ENCODE measurements at places on chromosomes 2 and 18. TPM values are rescaled to one million over a fixed set of nuclear protein-coding genes. Genes with fewer than 3 reads are reported as not detected.
A peak's percentile ranks its signal among the peaks of the same experiment; 100 is the strongest.

DNA sequence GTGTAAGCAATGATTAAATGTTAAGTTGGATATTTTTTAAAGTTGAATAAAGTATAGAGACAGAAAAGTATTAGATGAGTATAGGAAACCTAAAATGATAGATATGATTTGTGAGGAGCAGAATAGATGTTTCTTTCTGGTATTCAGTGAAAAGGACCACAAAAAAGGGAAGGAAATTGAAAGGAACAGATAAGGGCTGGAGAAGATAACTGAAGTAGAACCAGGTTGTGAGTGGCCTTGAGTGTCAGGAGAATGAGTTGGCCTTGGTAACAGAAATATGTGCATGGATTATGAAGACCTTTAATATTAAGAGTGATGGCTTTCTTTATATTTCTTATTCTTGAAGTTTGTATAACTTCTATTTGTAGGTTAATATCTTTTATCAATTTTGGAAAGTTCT lies 543.5 kb downstream of the METTL4 start:
- no peak for DNase-seq

DNA sequence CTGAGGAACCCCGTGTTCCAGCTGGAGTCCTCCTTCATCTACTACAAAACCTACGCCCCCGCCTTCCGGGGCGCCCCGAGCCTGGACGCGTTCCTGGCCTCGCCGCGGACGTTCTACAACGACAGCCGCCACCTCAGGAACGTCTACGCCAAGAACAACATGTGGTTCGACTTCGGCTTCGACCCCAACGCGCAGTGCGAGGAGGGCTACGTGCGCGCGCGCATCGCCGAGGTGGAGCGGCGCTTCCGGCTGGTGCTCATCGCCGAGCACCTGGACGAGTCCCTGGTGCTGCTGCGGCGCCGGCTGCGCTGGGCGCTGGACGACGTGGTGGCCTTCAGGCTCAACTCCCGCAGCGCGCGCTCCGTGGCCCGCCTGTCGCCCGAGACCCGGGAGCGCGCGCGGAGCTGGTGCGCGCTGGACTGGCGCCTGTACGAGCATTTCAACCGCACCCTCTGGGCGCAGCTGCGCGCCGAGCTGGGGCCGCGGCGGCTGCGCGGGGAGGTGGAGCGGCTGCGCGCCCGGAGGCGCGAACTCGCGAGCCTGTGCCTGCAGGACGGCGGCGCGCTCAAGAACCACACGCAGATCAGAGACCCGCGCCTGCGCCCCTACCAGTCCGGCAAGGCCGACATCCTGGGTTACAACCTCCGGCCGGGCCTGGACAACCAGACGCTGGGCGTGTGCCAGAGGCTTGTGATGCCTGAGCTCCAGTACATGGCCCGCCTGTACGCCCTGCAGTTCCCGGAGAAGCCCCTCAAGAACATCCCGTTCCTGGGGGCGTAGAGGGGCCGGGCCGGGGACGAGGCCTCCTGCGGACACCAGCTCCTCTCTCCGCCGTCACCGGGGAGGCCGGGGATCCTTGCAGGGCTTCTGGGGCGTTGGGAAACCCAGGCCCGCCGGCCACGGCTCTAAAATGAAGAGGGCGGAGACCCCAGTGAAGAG lies 5.3 kb upstream of the NEU4 start:
- no peak for DNase-seq

DNA sequence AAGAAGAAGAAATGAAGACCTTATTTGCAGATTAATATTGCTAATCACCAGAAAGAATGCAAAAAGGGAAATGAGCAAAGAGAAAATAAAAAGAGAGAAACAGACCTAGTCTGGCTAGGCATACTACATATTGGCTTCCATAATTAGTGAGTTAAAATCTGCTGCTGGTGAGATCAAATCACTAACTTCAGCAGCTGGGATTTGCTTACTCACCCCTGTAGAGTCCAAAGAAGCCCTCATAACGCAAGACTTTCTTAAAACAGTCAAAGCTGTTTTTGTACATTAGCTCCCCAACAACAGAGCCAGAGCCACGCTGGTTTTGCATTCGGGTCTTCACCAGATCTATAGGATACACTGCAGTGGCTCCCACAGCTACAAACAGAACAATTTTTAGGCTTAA lies 80.9 kb downstream of the SLC25A12 start:
- no peak for DNase-seq

DNA sequence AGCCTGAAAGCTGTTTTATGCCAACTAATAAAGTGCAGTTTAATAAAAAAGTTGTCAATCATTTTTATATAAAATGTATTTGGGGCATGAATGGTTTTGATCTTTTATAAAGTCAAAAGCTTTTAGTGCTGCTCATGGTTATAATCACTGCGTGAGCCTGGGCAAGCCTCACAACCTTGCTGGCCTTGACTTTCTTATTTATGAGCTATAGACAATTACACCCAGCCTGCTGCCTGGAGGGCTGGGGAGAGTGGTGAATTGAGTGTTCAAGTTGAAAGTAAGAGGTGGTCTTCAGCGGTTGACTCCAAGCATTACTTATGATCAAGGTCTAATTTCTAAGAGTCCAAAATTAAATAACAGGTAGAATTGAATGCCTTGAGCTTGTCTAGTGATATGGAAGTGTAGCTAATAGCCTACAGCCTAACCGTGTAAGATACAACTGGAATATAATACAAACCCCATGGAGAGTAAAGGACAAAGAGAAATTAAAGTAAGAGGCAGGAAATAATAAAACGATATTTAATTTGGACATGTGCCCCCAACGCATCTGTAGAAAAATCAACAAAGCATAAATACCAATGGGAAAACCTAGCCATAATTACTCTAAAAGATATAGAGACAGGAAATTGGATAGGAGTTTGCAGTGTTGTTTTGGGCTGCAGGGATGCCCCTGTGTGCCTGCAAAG lies 106.0 kb upstream of the CYP1B1 start:
- DNase-seq: no peak

DNA sequence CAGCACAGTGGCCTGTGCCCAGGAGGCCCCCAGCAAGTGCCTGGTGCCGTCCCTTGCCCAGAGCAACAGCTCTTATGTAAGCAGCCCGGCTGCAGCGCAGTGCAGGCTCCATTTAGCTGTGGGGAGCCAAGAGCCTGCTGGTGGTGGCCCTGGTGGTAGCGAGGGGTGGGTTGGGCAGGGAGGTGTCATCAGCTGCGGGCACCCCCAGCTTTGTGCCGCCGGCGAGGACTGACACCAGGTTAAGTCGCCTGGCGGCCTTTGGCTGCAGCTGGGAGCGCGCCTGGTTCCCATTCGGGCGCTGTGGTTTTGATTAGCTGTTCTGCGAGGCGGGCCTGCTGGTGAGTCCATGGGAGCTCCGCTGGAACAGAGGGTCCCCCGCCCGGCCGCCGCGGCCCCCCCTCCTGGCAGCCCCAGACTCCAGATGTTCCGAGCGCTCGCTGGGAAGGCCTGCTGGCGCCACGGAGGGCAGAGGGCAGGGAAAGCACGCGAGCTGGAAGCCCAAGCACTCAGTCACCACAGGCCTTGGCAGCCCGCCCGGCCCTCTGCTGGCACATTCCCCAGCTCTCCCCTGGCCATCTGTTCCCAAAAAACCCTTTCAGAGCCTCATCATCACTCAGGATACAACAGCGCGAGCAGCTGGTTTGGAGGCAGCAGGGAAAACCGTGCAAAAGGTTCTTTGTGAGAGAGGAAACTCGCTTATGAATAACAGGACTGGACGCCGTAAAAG lies 18.4 kb downstream of the ATOH8 start:
- peak; percentile 11 for DNase-seq

DNA sequence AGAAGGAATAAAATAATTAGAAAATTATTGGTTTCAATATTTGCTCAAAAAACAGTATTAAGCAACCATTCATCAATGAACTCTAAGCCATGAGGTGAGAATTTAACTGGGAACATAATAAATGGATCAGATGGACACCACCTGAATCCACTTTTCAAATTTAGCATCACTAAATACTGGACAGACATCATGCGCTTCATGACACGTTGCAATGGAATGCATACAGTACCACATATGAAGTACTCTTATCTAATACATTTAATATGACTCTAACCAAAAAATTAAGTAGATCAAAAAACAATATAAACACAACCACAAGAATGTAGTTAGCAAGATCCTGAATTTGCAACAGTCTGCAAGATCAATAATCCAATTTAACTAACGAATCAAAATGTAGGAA lies 76.6 kb downstream of the COBLL1 start:
- DNase-seq: no peak

- peak; percentile 57 for DNase-seq
Observed at GRCh38 chr2:43142921-43143438, 83.4 kb downstream of the ZFP36L2 start.

DNA sequence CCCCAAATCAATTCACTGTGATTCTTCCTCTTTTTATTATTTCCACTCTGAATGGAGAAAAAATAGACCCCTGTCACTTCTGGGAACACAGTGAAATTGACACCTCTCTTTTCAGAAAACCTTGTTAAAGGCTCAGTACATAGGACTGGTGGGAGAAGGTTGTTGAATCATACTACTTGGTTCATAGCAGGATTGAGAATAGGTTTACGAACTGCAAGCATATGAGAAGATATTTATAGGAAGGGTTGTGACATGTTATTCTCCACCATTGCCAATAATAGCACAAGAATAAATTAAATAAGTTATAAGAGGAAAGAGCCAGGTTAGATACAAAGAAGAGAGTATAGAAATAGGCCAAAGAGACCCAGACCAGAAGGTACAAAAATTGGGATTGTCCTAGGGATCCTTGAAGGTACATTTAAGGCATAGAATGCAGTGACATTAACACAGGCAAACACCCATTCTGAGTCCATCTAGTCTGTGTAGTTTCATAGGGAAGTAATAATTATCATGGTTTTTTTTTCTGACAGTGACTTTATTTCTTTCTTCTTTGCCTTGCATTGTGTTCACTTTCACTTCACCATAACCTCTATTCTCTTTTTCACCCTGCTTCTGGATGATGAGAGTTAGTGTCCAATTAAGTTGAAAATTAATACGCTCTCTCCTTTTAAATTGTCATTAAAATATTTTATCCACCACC lies 21.8 kb upstream of the SERPINE2 start:
- DNase-seq: no peak

GRCh38 chr2:48131539-48132270 lies 225.4 kb upstream of the FBXO11 start:
- DNase-seq: no peak

GRCh38 chr2:66839551-66840320 lies 404.8 kb downstream of the MEIS1 start:
- no peak for DNase-seq

DNA sequence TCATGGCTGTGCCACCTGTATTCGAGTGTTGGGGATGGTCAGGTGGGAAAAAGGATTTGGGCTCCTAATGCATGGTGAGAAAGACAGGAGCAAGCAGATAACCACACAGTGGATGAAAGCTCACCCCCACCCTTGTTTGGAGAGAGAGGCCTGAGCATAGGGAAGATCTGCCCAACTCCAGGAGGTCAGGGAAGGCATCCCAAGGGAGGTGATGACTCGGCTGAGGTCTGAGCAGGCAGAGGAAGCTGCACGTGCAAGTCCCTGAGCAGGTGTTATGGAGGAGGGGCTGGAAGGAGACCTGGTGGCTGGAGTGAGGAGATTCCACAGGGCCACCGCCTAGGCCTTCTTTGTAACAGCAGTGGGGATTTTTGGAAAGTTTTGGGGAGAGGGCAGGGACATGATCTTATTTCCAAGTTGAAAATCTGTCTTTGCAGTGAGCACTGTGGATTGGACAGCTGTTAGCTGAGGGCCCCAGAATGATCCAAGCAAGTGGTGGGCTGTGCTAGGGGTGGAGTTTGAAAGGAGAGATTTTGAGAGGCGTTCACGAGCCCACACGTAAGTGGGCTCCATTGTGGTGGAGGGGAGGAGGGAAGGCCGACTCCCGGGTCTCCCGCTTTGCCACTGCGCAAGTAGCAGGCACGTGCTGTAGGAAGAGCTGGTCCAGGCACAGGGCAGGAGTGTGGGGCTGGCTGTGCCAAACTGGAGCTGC lies 228.5 kb downstream of the GLI2 start:
- no peak for DNase-seq

GRCh38 chr2:17857021-17857420 lies 21.4 kb upstream of the KCNS3 start:
- no peak for DNase-seq

GRCh38 chr2:230496891-230497290 lies 80.9 kb downstream of the SP100 start:
- no peak for DNase-seq

DNA sequence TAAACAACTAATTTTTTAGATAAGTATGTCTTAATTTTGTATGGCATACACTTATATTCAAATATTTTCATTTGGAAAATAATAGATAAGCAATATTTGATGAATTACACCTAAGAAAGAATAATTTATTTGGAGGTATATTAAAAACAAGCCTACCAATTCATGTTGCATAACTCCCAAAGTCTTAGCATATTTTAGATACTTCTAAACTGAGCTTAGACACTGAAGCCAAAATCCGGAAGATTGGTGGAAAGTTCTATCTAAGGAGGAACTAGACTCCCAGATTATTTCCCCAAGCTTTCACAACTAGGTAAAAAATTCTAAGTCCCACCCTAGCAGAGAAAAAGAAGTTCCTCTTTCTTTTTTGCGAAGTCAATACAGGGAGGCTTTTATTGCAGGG lies 221.0 kb upstream of the MMADHC start:
- no peak for DNase-seq

DNA sequence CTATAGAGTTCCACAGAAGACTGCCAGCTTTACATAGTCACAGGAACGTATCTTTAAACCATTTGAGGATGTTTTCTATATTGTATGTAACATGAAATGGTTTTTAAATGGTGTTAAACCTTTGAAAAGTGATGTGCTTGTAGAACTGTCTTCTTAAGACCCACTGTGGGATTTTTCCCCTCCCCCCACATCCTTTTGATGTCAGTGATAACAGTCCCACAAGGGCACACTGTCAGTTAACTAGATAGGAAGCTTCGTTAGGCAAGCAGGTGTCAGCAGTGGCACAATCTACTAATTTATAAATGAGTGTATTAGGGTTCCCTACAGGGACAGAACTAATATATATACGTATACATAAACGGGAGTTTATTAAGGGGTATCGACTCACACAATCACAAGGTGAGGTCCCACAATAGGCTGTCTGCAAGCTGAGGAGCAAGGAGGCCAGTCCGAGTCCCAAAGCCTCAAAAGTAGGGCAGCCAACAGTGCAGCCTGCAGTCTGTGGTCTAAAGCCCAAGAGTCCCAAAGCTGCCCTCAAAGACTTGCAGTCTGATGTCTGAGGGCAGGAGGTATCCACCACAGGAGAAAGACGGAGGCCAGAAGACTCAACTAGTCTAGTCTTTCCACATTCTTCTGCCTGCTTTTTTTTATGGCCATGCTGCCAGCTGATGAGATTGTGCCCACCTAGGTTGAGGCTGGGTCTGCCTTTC lies 23.8 kb upstream of the HNRNPLL start:
- no peak for DNase-seq

PMS1 gene
- 7.8 TPM for polyA plus RNA-seq

TLX2 gene
- polyA plus RNA-seq: not detected

REG3A gene
- not detected for polyA plus RNA-seq

NPPC gene
- not detected for polyA plus RNA-seq

EGR4 gene
- not detected for polyA plus RNA-seq

CHRND gene
- polyA plus RNA-seq: not detected

OXER1 gene
- polyA plus RNA-seq: 3.8 TPM
